Activated T-helper 1 cell treated with Interleukin-2 at 50 U/mL for 16 hours (primary cell): ENCODE measurements at places on chromosomes 11 and 22.

DNA sequence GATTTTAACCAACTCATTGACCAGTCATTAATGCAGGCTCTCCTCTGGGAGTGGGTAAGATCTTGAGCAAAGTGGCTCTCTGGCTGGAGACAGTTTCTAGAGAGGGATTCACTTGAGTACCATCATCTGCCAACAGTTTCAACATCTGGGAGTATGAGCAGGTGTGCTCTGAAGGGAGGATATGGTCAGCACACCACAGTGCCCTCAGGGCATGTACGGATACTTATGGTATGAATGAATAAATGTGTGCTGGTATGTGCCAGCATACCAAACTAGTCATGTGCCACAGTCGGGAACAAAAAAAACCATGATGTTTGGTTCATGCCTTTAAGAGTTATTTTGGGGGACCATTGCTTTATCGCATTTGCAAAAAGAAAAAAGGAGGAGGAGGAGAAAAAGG, 1197.5 kb upstream of the TENM4 start:
- no peak for DNase-seq

GRCh38 chr11:41659985-41660384, 200.5 kb upstream of the LRRC4C start:
- DNase-seq: no peak

DNA sequence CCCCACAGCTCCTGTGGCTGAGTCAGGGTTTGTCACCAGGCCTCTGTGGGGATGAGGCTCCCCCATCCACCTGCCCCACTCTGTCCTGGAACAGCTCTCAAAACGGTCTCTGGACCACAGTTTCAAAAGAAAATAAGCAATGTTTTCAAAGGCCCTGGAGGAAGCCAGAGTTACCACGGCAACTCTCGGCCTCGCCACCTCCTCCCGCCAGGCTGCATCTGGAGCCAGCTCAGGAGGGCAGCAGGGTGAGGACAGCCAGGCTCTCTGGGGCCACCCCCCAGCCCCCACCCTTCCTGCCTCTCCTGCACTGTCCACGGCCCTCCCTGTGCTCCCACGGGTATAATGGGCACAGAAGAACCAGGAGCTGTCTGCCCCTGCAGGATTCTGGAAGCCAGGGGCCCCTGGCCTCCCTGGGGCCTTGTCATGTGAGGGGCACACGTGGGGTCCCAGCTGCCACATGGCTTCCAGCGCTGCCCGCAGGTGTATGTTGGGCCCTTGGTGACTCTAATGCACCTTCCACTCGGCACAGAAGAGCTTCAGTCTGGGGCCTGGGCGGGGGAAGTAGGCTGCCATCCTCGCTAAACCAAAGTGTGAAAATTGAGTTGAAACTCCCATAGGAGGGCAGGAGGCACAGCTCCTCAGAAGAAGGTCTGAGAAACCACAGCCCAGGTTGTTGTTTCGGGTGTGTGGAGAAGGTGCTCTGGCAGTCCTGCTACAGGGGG, 10.3 kb downstream of the CD81 start:
- no peak for DNase-seq

- no peak for DNase-seq
Measured at GRCh38 chr22:41782316-41782715, 18.2 kb upstream of the CCDC134 start.

- no peak for DNase-seq
Measured at GRCh38 chr11:95503047-95503446, 272.0 kb upstream of the SESN3 start.

DNA sequence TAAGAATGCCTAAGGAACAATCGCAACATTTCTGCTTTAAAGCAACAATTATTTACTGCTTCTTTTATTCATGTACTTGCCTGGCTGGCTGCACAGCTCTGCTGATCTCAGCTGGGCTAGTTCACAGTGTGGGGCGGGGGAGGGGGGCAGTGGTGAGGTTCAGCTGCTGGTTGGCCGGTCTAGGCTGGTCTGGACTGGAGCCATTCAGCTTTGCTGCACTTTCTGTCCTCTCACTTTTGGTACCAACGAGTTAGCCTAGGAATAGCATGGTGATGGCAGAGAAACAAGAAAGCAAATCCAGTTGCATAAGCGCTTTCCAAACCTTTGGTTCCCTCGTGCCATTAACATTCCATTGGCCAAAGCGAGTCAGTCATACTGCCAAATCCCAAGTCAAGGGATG, 16.0 kb upstream of the MIF start:
- no peak for DNase-seq

- DNase-seq: no peak
Measured at GRCh38 chr11:30758012-30758411, 171.9 kb upstream of the MPPED2 start.

DNA sequence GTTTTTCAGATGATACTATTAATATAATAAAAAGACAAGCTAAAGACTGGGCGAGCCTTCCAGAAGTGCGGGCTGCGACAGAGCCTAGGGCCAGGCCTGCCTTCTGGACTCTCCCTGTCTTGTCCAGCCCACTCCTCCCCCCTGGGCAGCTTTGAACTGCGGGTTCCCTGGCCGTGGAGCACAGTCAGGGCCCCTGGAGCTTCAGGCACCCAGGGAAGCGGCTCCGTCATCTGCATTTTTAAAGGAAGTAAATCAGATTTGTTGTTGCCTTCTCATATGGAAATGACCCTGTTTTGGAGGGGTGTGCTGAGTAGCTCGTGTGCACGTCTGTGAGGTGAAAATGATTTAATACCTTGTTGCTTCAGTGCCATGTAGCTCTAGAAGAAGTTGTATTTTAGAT, 265.3 kb downstream of the TBC1D22A start:
- no peak for DNase-seq

- no peak for DNase-seq
Measured at GRCh38 chr11:10514709-10515108, 26.3 kb downstream of the RNF141 start.

GRCh38 chr22:45546333-45547015, 43.8 kb downstream of the FBLN1 start:
- DNase-seq: no peak

DNA sequence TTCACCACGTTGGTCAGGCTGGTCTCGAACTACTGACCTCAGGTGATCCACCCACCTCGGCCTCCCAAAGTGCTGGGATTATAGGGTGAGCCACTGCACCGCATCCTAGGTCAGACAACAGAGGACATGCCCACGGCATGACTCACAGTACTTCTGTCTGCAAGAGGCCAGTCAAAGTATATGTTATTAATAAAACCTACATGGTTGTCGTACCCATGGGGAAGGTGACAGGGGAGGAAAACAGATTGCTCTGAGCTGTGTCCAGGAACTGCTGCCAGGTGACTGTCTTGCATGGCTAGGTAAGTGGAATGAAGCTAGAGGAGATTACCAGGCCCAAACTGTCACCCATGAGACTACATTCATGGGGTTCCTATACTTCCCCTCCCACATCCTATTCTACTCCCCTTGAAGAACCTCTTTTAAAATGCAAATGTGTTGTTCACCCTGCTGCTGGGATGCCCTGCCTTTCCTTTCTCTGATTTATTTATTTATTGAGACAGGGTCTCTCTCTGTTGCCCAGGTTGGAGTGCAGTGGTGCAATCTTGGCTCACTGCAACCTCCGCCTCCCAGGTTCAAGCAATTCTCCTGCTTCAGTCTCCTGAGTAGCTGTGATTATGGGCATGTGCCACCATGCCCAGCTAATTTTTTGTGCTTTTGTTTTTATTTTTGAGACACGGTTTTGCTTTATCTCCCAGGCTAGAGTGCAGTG, 2.0 kb upstream of the NLRX1 start:
- no peak for DNase-seq

DNA sequence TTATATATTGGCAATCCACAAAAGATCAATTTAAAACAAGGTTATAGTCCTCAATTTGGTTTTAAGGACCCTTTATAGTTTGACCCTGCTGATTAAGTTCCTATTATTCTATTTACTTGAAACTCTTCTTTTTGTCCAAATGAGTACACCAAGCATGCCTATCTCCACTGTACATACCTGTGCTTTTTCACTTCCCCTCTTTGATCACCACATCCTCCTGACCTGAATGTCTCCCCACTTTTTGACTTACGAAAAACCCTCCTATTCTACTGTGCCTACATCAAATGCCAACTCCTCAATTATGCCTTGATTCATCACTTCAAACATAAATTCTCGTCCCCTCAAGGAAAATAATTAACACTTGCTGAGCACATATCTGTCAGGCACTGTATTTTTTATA, 113.5 kb downstream of the SOX6 start:
- no peak for DNase-seq

DNA sequence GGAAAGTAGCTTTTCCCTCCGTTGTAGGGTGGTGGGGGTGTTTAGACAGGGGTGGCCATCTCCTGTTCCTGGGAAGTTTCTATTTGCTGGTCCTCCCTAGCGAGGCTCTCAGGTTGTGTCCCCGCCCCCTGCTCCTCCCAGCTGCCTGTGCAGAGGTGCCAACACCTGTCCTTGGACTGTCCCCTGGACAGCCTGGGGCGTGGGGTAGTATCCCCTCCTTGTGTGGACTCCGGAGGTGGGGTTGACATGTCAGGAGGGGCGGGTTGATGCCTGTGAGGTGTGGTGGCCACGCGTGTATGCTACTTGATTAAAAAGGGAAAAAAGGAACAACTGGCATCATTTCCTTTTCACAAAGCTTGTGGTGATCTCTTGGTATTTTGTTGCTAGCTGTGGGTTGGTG, 14.3 kb upstream of the RANBP1 start:
- no peak for DNase-seq

- no peak for DNase-seq
Measured at GRCh38 chr11:73001615-73002014, 140.5 kb downstream of the FCHSD2 start.

DNA sequence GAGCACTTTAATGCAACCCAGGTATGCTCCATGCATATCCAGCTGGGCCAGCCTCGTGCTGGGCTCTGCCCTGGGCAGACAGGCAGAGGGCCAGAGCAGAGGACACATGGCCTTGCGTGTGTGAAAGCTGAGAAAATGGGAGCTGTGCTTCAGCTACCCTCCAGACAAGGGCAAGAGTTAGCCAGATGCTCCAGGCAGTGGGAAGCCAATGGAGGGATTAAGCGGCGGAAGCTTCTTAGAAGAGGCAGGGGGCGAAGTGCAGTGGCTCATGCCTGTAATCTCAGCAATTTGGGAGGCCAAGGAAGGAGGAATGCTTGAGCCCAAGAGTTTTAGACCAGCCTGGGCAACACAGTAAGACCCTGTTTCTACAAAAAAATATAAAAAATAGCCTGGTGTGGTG, 9.8 kb upstream of the ARHGEF17 start:
- DNase-seq: no peak

- no peak for DNase-seq
Measured at GRCh38 chr11:75899806-75900205, 84.8 kb downstream of the UVRAG start.

GRCh38 chr11:42571131-42571877, 740.5 kb upstream of the API5 start:
- no peak for DNase-seq

DNA sequence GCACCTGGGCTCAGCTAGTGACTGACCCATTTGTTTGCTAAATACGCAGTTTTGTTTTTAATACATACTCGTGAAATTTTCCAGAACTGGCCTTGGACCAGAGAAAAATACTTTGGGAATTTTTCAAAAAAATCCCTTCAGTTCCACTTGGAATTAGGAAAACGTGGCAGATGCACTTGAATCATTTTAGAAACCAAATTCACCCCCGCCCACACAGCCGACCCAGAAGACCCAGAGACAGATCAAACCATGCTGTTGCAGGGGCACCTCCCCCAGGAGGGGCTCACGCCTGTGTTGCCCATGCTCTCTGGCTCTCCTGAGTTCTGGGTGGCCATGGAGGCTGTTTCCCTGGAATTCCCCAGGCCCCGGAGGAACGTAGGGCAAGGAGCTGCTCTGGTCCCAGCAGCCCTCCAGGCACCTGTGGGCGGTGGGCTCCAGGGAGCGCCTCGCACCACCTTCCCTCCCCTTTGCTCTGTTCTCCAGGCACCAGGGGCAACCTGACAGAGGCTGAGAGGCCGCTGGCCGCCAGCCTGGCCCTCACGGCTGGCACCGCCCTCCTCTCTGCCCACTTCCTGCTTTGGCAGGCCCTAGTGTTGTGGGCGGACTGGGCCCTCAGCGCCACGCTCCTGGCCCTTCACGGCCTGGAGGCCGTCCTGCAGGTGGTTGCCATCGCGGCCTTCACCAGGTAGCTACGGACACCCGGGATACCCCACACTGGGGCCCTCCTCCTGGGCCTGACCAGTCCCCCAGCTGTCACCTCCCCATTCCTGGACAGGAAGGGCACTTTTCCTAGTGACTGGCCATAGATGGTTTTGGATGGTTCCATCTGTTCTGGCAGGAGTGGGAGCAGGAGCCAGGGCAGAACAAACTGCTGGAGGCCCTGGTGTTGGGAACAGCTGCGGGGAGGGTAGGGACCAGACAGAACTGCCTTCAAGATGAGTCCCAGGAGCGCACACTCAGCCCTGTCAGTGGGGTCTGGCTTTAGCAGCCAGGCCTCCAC, 3.3 kb upstream of the EPS8L2 start:
- no peak for DNase-seq

DNA sequence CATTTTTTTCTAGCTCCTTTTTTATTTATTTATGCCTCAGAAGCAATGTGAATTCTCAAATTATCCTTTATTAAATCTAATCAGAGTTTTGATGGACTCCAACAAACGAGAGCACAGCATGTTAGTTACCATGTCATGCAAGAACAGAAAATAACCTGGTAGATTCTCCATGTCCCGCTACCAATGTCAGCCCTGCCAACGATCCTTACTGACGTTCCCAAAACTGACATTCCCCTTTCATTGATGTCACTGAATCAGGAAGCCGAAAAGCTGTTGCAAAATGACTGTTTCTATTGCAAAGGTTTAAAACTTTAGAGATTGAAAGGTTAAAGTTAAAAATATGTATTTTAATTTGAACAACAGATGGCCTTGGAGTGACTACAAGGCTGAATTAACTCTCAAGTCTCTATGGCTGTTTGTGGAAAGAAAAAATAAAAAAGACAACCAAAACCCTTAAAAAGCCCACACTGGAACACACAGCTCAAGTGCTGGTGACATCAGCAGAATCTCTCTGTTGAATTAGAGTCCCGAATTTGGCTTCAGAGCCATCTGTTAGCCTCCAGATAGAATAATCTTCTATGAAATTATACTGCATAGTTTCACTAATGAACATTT, 96.8 kb downstream of the BDNF start:
- DNase-seq: no peak

GRCh38 chr11:83294208-83294607, 8.0 kb upstream of the CCDC90B start:
- no peak for DNase-seq

DNA sequence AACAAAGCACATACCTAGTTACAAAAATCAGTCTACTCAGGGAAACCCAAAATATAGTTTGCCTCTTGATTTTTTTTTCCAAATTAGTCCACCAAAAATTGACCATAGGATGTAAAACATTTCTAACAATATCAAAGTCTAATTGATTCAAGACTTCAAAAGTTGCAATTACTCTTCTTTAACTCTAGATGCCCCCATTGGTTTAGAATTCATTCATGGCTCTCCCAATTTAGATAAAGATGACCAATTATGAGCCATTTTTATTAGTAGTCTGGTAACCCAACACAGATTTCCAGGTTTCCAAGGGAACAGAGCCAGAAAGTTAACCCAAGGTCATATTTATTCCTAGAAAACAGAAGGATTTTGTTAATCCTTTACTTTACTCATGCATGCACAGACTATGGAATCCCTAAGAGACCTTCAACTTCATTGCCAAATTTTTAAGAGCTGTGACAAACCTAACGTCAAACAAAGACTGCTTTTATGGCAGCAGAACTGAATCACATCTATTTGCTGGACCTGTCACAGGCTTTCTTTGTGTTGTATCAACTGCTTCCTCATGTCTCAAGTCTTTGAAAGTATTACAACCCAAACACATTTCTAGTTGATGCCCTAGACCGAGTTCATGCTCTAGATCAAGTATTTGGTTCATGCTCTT, 55.3 kb downstream of the C22orf42 start:
- DNase-seq: no peak
